ENCODE measurements at places on chromosomes 12 and 14. TPM values are rescaled to one million over a fixed set of nuclear protein-coding genes. Genes with fewer than 3 reads are reported as not detected.
A peak's percentile ranks its signal among the peaks of the same experiment; 100 is the strongest.

DNA sequence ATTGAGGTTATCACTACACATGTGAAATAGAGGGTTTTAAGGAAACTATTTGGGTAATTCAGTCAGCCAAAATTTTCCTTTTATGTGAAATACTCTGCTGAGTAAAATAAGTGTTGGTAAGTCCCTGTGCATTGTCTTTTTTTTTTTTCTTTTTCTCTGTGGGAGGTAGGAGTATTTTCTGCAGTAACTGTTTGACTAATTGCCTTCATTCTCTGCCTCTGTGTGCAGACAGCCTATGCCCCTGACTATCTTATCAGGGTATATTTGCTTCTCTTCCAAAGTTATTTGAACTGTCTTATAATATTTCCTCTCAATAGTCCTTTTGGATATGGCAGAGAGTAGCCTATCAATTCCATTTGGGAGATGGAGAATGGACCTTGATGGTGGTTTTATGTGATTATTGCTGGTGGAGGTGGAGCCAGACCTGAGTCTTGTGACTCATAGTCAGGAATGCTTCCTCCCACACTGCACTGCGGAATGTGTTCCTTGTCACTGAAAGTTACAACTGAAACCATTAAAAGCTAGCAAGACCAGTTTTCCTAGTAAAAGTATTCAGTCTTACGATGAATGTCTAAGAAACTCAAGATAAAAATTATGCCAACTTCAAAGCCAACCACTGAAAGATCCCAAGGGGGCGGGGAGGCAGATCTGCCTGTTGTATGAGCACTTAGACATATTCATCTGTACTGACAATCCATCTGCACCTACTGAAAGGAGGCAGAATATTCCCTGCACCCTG lies 40.9 kb upstream of the STXBP6 start:
- H3K27me3 ChIP-seq = no peaks in the 10 kb centered on the region
- no peak for DNase-seq
- no peak overlapping the region for H3K4me3 ChIP-seq
- no peak overlapping the region for H3K27ac ChIP-seq
- H3K36me3 ChIP-seq = no peaks in the 10 kb centered on the region
- H3K4me1 ChIP-seq = no peaks in the 10 kb centered on the region

- peaks cover 30% of the 10 kb centered on the region for H3K4me1 ChIP-seq
- no peak for DNase-seq
- peaks cover 67% of the 10 kb centered on the region for H3K36me3 ChIP-seq
- no peak overlapping the region for H3K27ac ChIP-seq
- no peaks in the 10 kb centered on the region for H3K27me3 ChIP-seq
- no peak overlapping the region for H3K4me3 ChIP-seq
Measured at GRCh38 chr14:81206115-81206514, 14.6 kb downstream of the GTF2A1 start.

DNA sequence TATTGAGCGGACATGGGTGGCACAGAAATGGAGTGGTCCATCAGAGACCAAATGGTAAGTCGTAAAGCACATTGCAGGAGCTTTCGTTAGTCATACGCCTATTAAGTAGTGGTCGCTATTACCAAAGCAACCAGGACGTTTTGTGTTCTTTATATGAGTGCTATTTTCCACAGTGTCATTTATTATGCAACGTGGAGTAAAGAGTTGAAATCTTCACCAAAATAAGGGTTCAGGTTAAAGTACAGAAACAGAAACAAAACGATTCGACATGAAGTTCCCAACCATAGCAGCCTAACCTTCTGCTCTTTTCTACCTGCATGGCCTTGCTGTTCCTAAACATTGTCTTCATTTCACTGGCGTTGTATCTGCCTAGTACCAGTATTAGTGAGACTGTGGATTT lies 20.1 kb upstream of the FGD4 start:
- no peak overlapping the region for H3K4me3 ChIP-seq
- H3K27ac ChIP-seq = no peak overlapping the region
- H3K27me3 ChIP-seq = peaks cover 25% of the 10 kb centered on the region
- DNase-seq = no peak
- H3K4me1 ChIP-seq = no peaks in the 10 kb centered on the region
- H3K36me3 ChIP-seq = no peaks in the 10 kb centered on the region

DNA sequence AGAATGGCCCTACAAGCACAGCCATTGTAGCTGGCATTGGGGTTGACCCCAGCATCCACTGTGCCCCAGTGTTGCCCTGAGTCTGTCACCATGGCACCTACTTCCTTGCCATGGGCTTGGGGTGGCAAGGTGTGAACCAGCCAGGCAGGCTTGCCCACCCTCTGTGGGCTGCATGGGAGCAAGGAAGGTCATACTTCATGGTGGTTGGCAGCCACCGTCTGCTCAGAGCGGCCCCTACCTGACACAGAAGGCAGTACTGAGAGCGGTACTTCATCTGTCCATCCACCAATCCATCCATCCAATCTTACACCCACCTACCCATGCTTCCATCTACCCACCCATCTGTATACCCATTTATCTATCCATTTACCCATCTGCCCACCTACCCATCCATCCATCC lies 160.1 kb downstream of the KIF26A start:
- no peaks in the 10 kb centered on the region for H3K36me3 ChIP-seq
- H3K4me1 ChIP-seq = no peaks in the 10 kb centered on the region
- H3K27me3 ChIP-seq = no peaks in the 10 kb centered on the region
- no peak for DNase-seq
- no peak overlapping the region for H3K4me3 ChIP-seq

DNA sequence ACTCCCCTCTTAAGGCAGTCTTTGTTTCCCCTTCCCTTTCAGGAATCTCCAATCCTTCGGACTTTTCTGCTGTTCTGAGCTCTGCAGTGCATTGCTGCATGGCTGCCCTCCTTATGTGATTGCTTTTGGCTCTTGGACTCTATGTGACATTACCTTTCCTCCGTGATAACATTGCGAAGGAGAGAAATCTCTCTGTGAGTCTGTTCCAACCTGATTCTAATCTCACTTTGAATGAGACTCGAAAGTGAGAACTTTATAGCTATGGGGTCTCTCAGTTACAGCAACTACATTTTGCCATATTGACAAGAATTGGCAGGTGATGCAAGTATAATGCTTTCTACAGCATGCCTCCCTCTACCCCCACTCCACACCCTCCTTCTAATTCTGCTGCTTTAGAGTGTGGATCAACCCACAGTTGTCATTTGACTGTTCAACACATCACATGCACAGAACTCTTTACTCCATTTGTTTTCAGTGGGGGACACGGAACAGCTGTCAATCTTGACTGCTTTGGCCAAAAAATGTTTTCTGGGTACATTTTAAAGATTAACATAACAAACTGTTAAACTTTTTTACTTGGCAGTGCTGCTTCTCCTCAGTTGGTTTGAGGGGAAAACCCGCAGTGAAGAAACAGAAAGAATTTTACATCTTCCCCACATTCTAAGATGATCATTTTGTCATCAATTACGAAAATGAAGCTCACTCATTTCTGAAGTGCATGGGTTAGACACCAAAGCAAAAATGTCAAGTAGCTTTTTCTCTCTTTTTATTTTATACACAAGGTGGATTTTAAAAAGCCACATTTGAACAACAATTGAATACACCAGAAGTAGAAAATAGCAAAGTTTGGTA lies 125.5 kb upstream of the RMST start:
- no peaks in the 10 kb centered on the region for H3K27me3 ChIP-seq
- H3K4me1 ChIP-seq = no peaks in the 10 kb centered on the region
- H3K36me3 ChIP-seq = no peaks in the 10 kb centered on the region

GRCh38 chr12:79071498-79071897 lies 206.9 kb downstream of the SYT1 start:
- no peak for DNase-seq
- H3K4me1 ChIP-seq = no peaks in the 10 kb centered on the region
- no peak overlapping the region for H3K4me3 ChIP-seq
- H3K27me3 ChIP-seq = no peaks in the 10 kb centered on the region
- H3K36me3 ChIP-seq = no peaks in the 10 kb centered on the region

- DNase-seq = no peak
- H3K27ac ChIP-seq = no peak overlapping the region
- H3K4me3 ChIP-seq = no peak overlapping the region
- H3K27me3 ChIP-seq = no peaks in the 10 kb centered on the region
- H3K4me1 ChIP-seq = no peaks in the 10 kb centered on the region
Measured at GRCh38 chr12:113700943-113701342, 229.3 kb upstream of the LHX5 start.

- no peaks in the 10 kb centered on the region for H3K36me3 ChIP-seq
- H3K27ac ChIP-seq = no peak overlapping the region
- H3K4me1 ChIP-seq = peaks cover 3% of the 10 kb centered on the region
- H3K27me3 ChIP-seq = peaks cover 7% of the 10 kb centered on the region
Measured at GRCh38 chr14:53539489-53540126, 386.5 kb upstream of the DDHD1 start.

DNA sequence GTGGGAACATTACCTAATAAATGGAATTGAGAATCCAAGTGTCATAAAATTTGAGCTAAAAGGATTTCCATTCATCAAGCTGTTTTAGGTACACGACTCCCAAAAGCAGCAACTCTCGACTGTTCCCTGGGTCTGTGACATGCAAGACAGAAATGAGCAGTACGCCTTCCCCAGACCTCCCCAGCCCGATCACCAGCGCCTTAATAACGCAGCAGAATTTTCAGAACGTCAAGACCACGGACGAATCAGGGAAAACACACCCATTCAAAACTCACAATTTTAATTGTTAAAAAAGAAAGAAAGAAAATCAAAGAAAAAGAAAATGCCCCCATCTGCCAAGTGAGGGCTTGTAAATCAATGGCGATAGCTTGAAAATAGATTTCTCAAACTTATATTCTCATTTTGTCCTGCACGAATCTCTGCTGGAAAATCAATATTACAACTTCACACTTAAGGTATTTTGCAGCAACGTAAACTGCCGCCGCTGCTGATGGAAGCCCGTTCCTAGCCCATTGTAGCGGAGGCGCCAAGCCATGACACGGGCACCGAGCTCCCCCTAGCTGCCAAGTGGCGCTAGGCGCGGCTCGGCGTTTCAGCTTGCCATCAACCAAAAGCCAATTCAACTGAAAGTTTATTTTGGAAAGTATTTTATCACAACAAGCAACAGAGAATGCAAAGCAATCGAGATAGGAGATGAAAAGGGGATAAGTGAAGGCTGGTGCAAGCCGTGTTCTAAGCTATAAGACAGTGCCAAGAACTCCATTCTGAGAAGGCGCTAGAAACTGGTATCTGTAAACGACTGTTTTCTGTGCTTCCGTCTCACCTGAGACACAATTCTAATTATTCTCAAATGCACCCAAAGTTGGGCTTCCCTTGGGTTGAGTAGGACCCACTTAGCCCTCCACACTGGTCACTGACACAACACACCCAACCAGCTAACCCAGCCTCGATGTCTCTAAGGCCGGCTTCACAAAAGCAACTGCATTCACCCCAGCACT lies 5.5 kb downstream of the BCL11B start:
- peak overlapping the region; percentile 100 for H3K27ac ChIP-seq
- peak; percentile 83 for DNase-seq
- peaks cover 52% of the 10 kb centered on the region for H3K36me3 ChIP-seq
- H3K27me3 ChIP-seq = no peaks in the 10 kb centered on the region
- H3K4me3 ChIP-seq = peak overlapping the region; percentile 85

- H3K27me3 ChIP-seq = no peaks in the 10 kb centered on the region
- no peak overlapping the region for H3K4me3 ChIP-seq
- H3K27ac ChIP-seq = peak overlapping the region; percentile 3
- DNase-seq = no peak
- peaks cover 61% of the 10 kb centered on the region for H3K36me3 ChIP-seq
- peaks cover 37% of the 10 kb centered on the region for H3K4me1 ChIP-seq
Measured at GRCh38 chr14:49640540-49641417, 5.7 kb upstream of the DNAAF2 start.

- peaks cover 19% of the 10 kb centered on the region for H3K27me3 ChIP-seq
- no peak overlapping the region for H3K4me3 ChIP-seq
- H3K27ac ChIP-seq = no peak overlapping the region
- no peak for DNase-seq
- no peaks in the 10 kb centered on the region for H3K36me3 ChIP-seq
Measured at GRCh38 chr14:23185063-23185462, 1.6 kb upstream of the SLC7A8 start.

GRCh38 chr14:51072976-51073375 lies 21.9 kb downstream of the TRIM9 start:
- H3K36me3 ChIP-seq = no peaks in the 10 kb centered on the region
- no peaks in the 10 kb centered on the region for H3K4me1 ChIP-seq
- peaks cover 14% of the 10 kb centered on the region for H3K27me3 ChIP-seq
- H3K27ac ChIP-seq = no peak overlapping the region
- no peak for DNase-seq

DNA sequence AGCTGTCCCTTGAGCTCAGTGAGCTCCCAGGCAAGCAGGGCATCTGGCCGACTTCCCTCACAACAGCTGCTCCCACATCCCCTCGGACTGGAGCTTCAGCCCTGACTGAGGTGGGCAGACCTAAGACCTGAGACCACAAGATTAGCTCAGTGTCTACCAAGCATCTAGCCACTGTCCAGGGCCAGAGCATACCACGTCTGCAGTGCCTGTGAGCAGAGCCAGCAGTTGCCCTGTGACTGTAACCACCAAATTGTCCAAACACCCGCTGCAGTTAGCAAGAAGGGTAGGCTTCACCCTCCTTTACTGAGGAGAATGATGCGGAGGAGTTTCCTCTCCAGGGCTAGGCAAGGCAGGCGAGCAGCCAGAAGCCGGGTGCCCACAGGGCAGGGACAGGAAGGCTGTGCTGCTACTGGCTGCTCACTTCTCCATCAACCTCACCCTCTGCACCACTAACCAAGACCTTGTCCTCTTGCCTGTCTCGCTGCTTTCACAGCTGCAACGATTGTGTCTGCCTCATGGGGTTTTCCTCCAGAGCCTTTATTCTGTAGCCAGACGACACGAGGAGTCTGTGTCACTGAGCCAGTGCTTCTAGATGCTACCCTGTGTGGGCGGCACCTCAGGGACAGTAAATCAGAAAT lies 53.9 kb downstream of the ANAPC7 start:
- DNase-seq = peak; percentile 45
- peaks cover 50% of the 10 kb centered on the region for H3K4me1 ChIP-seq
- no peaks in the 10 kb centered on the region for H3K27me3 ChIP-seq
- H3K27ac ChIP-seq = peak overlapping the region; percentile 90
- H3K36me3 ChIP-seq = peaks cover 57% of the 10 kb centered on the region

GRCh38 chr14:28102001-28102400 lies 664.6 kb upstream of the FOXG1 start:
- no peak overlapping the region for H3K27ac ChIP-seq
- H3K4me3 ChIP-seq = no peak overlapping the region
- H3K36me3 ChIP-seq = no peaks in the 10 kb centered on the region
- H3K4me1 ChIP-seq = no peaks in the 10 kb centered on the region

DNA sequence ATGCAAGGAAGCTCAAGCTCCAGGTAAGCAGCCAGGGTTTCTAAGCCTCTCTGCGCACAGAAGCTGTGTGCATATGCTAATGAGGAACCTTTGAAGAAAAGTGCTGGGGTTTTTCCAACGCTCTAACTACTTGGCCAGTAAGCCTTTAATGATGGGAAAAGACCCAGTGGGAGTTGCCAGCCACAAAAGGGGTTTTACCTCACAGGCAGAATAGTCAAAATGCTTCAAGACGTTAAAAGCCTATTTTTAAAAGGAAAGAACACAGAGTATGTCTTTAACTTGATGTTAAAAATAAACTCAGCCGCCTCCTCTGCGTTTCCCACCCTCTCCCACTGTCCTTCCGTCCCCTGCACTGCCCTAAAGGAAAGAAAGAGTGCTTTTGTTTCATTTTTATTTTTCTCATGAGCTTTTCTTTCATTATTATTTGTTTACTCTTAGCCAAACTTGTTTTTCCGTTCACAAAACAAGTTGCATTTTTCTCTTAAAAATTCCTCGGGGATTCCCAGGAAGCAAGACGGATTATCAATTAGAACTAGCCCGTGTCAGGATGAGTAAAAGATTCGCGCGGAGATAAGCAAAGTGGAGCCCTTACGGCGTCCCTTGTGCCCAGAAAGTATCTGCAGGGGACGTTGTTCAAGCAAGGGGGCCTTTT lies 209.8 kb upstream of the NUDT4 start:
- DNase-seq = no peak
- peak overlapping the region; percentile 42 for H3K4me3 ChIP-seq
- peaks cover 12% of the 10 kb centered on the region for H3K4me1 ChIP-seq
- no peaks in the 10 kb centered on the region for H3K27me3 ChIP-seq
- H3K36me3 ChIP-seq = no peaks in the 10 kb centered on the region

The KRT4 gene
- total RNA-seq = not detected

The PGAM5 gene
- 80.7 TPM for total RNA-seq

The CBLN3 gene
- 5.4 TPM for total RNA-seq

The ESR2 gene
- total RNA-seq = not detected

The RPGRIP1 gene
- not detected for total RNA-seq
